ENCODE measurements at places on chromosomes 5 and 9.

- DNase-seq: no peak
These were observed 102.6 kb upstream of the TRPM3 start for GRCh38 chr9:71223953-71224538.

- no peak for DNase-seq
These were observed 187.7 kb downstream of the DENND1A start for GRCh38 chr9:123742009-123742767.

- no peak for DNase-seq
These were observed 5.9 kb upstream of the LARS1 start for GRCh38 chr5:146188358-146188757.

DNA sequence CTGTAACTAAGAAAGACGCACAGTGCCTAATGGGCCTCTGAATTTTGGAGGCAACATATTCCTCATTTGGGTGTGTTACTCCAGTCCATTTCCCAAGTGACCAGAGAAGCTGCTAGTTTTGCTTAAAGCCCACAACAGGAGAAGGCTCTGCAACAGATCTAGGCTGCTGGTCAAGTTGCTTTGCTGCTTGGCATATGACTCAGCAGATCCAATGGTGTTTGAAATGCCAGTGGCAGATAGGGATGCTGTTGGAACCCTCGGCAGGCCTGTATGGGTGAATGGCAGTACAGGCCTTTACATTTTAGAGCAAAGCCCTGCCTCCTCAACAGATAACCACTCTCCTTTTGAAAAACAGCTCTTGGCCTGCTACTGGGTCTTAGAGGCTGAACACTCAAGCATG lies 36.2 kb upstream of the ROR2 start:
- no peak for DNase-seq

- no peak for DNase-seq
These were observed 93.2 kb downstream of the ZNF618 start for GRCh38 chr9:113969343-113969742.

DNA sequence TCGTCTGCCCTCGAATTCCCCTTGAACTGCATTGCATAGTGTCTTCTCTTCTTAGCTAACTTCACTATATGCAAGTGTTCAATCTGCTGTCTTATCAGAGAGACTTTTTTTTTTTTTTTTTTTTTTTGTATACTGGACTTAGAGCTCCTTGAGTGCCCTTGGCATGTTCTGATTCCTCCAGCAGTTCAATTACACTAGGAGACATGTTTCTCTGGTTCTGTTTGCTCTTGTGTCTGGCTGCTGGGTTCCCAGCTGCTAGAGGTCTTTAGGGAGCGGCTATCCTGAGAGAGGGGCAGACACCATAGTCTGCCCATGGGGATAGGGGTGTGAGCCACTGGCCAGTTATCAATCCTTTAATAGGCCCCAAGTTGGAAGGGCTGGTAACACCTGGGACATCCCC lies 13.1 kb downstream of the OR2S2 start:
- no peak for DNase-seq

GRCh38 chr9:33109097-33109496 lies 32.6 kb upstream of the SMU1 start:
- DNase-seq: no peak

GRCh38 chr5:87418506-87418905 lies 5.8 kb upstream of the CCNH start:
- DNase-seq: no peak

DNA sequence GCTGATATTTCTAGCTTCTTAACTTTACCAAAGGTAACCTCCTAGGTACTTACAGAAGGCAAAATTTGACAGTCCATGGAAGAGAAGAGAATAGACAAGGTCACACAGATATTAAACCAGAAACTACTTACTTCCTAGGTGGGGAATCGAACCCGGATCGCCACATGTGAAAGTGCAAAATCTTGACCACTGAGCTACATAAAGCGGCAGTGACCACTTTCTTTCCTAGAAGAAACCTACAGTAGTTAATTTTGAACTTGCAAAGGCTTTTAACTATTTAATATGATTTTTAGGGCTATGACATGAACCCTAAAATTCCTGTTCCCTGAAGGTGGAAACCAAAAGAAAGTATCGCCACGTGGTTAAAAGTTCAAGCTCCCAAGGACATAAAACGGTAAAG lies 20.3 kb upstream of the ATOSB start:
- DNase-seq: no peak

- no peak for DNase-seq
These were observed 84.3 kb downstream of the ZNF462 start for GRCh38 chr9:106947106-106947900.
